ENCODE measurements at places on chromosomes 11 and 22.

- DNase-seq: peak; percentile 80
Observed at GRCh38 chr11:123195188-123196059, at the start of gene CLMP. CLMP (minus strand) TSS chr11:123195248; CDS start chr11:123194940, 308 bp downstream.

GRCh38 chr11:18379201-18379600 lies 15.2 kb upstream of the LDHA start:
- DNase-seq: no peak

DNA sequence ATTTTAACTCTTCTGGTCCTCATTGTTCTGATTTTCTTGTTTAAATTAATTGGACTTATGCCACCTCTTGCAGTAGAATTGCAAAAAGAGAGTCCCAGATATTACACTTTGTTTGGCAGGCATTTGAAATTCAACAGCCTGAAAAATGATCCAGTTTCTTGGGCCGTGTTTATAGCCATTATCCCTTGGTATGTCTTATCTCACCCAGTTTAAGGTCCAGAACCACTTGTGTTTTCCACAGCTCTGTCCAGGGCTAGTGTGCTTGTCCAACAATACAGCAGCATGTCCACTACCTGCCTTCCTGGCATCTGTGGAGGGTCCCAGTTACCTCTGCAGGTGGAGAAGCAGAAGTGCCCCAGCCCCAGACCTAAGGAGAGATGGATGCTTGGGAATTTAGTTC lies 397.4 kb downstream of the SOX6 start:
- peak; percentile 64 for DNase-seq

GRCh38 chr22:20918663-20919218 lies 1.5 kb downstream of the CRKL start:
- DNase-seq: no peak

DNA sequence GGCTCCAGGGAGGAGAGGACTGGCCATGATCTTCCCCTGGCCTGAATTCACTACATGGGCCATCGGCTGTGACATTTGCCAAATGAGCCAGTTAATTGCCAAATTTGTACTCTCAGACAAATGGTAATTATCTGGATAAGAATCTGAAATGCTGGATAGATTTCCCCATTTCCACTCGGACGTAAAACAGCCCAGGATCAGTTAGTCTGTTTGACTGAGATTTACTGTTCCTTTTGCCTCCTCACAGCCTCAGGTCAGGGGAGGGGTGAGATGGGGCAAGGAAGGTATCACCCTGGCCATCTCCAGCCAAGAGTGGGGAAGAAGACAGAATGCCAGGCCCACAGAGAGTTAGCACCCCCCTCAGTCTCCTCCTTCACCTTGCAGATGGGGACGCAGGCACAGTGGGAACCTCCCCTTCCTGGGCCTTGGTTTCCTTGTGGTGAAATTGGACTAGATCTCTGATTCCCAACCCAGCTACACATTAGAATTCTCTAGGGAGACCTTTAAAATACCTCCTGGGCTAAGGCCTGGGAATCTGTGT lies 5.2 kb downstream of the TRIM29 start:
- no peak for DNase-seq
